GM23338 (cell line): ENCODE measurements at places on chromosomes 2 and 18. TPM values are rescaled to one million over a fixed set of nuclear protein-coding genes. Genes with fewer than 3 reads are reported as not detected.

The FBXO15 gene
- 0.21 and 4.1 TPM in 2 replicates for total RNA-seq

The MOGAT1 gene
- total RNA-seq, result 0.89 and 0.94 TPM in 2 replicates

The LIMS3 gene
- 0.31 and 1.0 TPM in 2 replicates for total RNA-seq

- H3K27ac ChIP-seq, result no peak overlapping the region
- H3K4me1 ChIP-seq, result peaks cover 14% of the 10 kb centered on the region
- no peak overlapping the region for H3K4me3 ChIP-seq
- no peaks in the 10 kb centered on the region for H3K27me3 ChIP-seq
- peak; percentile 39 for DNase-seq
Measured at GRCh38 chr2:85699325-85699724, 5.2 kb downstream of the GNLY start.

DNA sequence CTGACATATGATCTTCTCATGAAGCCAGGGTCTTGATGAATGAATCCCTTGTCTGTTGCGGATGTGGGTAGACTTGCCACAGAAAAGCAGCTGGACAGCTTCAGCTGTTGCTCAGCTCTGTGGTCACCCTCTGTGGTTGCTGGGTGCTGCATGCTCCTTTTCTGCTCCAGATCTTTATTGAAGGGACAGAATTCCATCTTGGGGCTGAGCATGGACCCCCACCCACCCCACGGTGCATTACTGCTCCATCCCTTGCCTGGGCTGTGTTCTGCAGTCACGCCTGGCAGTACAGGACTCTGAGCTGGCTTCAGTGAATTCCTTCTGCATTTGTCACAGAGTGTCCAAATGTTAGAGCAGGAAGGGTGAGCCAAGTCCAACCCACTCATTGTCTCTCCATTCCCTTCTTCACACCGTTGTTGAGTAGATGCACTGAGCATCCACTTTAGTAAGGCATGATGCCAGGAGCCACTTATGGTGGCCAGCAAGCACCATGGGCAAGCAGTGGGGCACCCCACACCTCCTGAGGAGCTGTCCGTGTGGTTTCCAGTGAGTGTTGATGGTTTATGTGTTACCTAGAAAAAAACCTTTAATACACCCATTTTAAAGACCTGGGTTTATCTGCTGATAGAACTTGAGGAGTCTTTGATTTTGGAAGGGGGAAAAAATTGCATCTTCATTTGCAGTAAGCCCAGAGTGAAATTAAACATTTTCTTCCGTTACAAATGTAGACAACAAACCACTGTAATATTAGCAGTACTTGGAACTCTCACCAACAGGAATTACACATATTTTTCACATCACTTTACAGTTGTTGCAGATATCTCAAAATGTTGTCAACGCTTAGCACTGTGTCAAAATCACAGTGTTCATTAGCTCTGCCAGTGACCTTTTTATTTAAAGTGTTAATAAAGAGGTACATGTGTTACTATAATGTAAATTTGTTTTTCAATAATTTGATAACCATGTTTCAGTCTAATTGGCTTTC, 14.7 kb upstream of the ITGB6 start:
- H3K27me3 ChIP-seq, result no peaks in the 10 kb centered on the region
- H3K4me1 ChIP-seq, result no peaks in the 10 kb centered on the region
- DNase-seq, result no peak
- H3K4me3 ChIP-seq, result no peak overlapping the region

GRCh38 chr18:32461709-32462272, 8.9 kb downstream of the GAREM1 start:
- no peak overlapping the region for H3K27ac ChIP-seq
- no peaks in the 10 kb centered on the region for H3K27me3 ChIP-seq
- DNase-seq, result no peak
- H3K4me1 ChIP-seq, result peaks cover 21% of the 10 kb centered on the region
- no peak overlapping the region for H3K4me3 ChIP-seq
- no peaks in the 10 kb centered on the region for H3K36me3 ChIP-seq

DNA sequence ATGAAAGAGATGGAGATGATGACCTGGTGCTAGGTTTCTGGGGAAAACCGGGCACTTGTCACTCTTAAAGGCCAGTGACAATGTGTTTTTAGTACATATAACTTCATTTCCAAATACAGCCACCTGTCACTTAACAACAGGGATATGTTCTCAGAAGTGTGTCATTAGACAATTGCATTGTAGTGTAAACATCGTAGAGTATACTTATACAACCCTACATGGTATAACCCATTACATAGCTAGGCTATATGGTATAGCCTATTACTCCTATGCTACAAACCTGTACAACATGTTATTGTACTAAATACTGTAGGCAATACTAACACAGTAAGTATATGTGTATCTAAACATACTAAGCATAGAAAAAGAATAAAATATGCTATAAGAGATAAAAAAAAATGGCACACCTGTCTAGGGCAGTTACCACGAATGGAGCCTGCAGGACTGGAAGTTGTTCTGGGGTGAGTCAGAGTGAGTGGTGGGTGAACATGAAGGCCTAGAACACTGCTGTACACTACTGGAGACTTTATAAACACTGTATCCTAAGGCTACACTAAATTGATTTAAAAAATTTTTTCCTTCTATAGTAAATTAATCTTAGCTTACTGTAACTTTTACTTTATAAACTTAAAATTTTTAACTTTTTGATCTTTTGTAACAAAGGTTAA, 123.2 kb downstream of the THADA start:
- H3K27me3 ChIP-seq, result no peaks in the 10 kb centered on the region
- no peak overlapping the region for H3K4me3 ChIP-seq
- peaks cover 5% of the 10 kb centered on the region; the same call in 1 of the 2 replicates for H3K4me1 ChIP-seq
